ENCODE measurements at places on chromosomes 3 and 15. TPM values are rescaled to one million over a fixed set of nuclear protein-coding genes. Genes with fewer than 3 reads are reported as not detected.
A peak's percentile ranks its signal among the peaks of the same experiment; 100 is the strongest.

SNTN gene
- not detected for total RNA-seq

EFL1 gene
- 27.8 TPM for total RNA-seq

HDAC11 gene
- 6.1 TPM for total RNA-seq

LRIG1 gene
- 87.8 TPM for total RNA-seq

MRAS gene
- 59.3 TPM for total RNA-seq

SMC4 gene
- 77.8 TPM for total RNA-seq

TSEN2 gene
- total RNA-seq, result 14.2 TPM

DNA sequence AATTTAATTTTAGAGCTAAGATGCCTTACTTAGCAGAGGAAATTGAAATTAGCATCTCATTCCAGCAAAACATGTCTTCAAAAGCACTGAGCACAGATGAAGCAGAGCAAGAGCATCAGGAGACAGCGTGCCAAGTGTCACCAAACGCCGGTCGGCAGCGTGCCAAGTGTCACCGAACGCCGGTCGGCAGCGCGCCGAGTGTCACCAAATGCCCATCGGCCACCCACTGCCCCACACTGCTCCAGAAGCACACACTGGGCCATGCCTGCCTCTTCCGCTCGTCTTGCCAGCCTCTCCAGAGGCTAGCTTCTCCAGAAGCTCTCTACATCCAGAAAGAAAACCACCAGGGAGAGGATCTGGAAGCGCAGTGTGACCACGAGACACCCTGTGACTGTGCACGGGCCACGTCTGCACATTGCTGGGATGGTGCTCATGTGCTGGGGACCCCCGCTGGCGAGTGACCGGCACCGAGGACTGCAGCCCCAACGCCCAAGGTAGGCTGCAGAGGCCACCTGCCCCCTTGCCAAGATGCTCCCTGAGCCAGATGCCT, 37.8 kb downstream of the CYFIP1 start:
- H3K27me3 ChIP-seq, result no peaks in the 10 kb centered on the region
- H3K36me3 ChIP-seq, result peaks cover 57% of the 10 kb centered on the region
- H3K4me1 ChIP-seq, result no peaks in the 10 kb centered on the region
- no peak overlapping the region for H3K27ac ChIP-seq
- no peak for DNase-seq

GRCh38 chr3:60835796-60836195, 415.5 kb downstream of the FHIT start:
- no peak overlapping the region for H3K4me3 ChIP-seq
- no peaks in the 10 kb centered on the region for H3K27me3 ChIP-seq
- H3K36me3 ChIP-seq, result no peaks in the 10 kb centered on the region
- H3K27ac ChIP-seq, result no peak overlapping the region
- DNase-seq, result no peak
- no peaks in the 10 kb centered on the region for H3K4me1 ChIP-seq

- H3K36me3 ChIP-seq, result no peaks in the 10 kb centered on the region
- no peak overlapping the region for H3K27ac ChIP-seq
- H3K4me3 ChIP-seq, result no peak overlapping the region
- H3K4me1 ChIP-seq, result no peaks in the 10 kb centered on the region
- no peak for DNase-seq
- no peaks in the 10 kb centered on the region for H3K27me3 ChIP-seq
Measured at GRCh38 chr3:169278667-169279066, 384.8 kb downstream of the MECOM start.

- H3K27me3 ChIP-seq, result no peaks in the 10 kb centered on the region
- H3K36me3 ChIP-seq, result no peaks in the 10 kb centered on the region
- H3K27ac ChIP-seq, result peak overlapping the region; percentile 73
Measured at GRCh38 chr3:156615592-156616173, 58.7 kb upstream of the TIPARP start.

DNA sequence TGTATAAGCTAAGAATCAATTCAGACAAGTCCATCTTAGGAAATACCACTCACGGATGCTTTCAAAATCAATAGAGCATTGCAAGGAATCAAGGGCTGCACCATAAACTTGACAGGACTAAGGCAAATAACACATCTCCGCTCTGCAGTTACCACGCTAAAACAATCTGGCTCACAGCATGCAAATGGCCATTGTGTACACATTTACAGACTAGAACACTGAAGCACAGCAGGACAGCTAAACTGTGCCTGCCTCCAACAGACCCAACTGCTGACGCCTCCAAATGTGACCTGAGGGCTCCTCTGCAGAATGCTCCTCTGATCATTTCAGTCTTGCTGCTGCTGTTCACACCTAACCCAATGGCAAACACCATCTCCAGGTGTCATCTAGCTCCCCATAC, 104.3 kb downstream of the MEX3B start:
- H3K36me3 ChIP-seq, result no peaks in the 10 kb centered on the region
- no peak overlapping the region for H3K4me3 ChIP-seq
- no peak for DNase-seq
- no peaks in the 10 kb centered on the region for H3K27me3 ChIP-seq
- H3K27ac ChIP-seq, result peak overlapping the region; percentile 63

- no peak for DNase-seq
- H3K4me1 ChIP-seq, result no peaks in the 10 kb centered on the region
- no peak overlapping the region for H3K27ac ChIP-seq
- H3K4me3 ChIP-seq, result no peak overlapping the region
- H3K36me3 ChIP-seq, result no peaks in the 10 kb centered on the region
Measured at GRCh38 chr3:168476360-168476980, 380.7 kb upstream of the GOLIM4 start.

GRCh38 chr3:144033240-144033589, 61.6 kb downstream of the DIPK2A start:
- DNase-seq, result no peak
- no peaks in the 10 kb centered on the region for H3K27me3 ChIP-seq
- H3K4me1 ChIP-seq, result peaks cover 4% of the 10 kb centered on the region
- no peak overlapping the region for H3K4me3 ChIP-seq
- no peaks in the 10 kb centered on the region for H3K36me3 ChIP-seq
- no peak overlapping the region for H3K27ac ChIP-seq

DNA sequence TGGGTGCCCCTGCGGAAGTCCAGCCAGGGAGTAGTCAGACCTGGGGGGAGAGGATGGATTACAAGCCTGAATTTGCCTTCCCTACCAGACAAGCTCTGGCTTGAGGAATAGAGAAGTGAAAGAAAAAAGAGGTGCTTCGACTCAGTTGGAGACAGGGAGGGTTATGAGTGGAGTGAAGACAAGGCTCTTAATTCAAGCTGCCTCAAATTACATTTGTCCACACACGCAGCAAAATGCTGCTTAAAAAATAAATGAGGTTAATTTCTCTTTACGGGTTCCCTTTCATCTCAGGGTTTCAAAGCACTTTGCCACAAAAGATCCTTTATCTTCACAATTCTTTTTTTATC, 49.0 kb upstream of the SLC4A7 start:
- peak; percentile 45 for DNase-seq
- H3K27me3 ChIP-seq, result no peaks in the 10 kb centered on the region
- peak overlapping the region; percentile 24 for H3K4me3 ChIP-seq

DNA sequence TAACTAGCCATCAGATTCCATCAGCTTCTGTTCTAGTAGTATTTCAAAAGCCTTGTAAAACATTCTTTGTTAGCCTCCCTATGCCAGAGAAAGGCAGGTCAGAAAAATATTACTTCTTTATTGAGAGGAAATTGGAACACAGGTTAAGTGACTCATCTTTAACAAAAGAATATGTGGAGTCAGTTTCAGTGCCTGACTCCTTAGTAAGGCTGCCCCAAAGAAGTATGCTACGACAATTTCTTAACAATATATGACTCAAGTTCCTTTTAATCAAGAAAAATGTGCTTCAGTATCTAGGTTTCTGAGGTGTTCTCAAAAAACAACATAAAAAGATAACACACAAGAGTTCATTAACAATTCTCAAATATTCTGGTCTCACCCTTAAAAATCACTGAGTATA, 139.2 kb downstream of the VPS13C start:
- H3K4me1 ChIP-seq, result no peaks in the 10 kb centered on the region
- H3K27me3 ChIP-seq, result no peaks in the 10 kb centered on the region
- H3K36me3 ChIP-seq, result peaks cover under 1% of the 10 kb centered on the region
- DNase-seq, result peak; percentile 6
- H3K4me3 ChIP-seq, result no peak overlapping the region
- no peak overlapping the region for H3K27ac ChIP-seq

DNA sequence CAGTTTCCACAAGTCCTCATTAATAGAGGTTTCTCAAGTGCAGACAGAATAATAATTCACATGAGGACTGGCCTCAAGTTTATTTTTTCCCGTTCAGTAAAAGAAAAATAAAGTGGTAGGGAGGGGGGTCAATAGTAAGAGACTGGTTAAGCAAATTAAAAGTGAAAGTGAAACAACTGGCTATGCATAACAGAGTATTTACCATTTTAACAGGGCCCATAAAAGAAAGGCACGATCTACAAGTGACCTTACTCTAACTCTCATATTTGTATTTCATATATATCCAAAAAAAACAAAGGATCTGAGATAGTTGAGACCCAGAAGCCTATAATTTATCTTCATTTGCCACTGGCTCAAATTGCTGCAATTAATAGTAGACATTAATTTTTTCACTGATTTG, 686.3 kb downstream of the NTRK3 start:
- H3K36me3 ChIP-seq, result no peaks in the 10 kb centered on the region
- H3K4me3 ChIP-seq, result no peak overlapping the region
- no peaks in the 10 kb centered on the region for H3K4me1 ChIP-seq
- no peak overlapping the region for H3K27ac ChIP-seq
- DNase-seq, result no peak
- H3K27me3 ChIP-seq, result no peaks in the 10 kb centered on the region

DNA sequence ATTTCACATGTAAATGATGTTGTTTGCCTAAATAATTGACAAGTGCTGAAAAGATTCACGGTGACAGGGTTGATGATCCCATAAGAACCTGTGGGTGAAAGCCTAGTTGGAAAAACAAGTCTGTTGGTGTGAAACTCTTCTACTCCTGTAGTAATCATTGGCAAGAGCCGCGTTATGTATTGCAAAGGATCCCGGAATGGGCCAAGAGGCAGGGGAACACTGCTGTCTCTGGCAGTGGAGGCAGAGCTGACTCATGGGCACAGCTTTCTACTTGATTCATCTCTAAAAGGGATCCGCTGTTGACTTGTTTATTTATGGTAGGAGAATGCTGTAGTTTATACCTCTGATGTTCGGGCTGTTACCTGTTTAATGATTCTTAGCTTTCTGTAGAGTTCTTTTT, 63.1 kb downstream of the MAP6D1 start:
- no peak for DNase-seq
- peaks cover 38% of the 10 kb centered on the region for H3K36me3 ChIP-seq
- H3K27me3 ChIP-seq, result no peaks in the 10 kb centered on the region
- H3K4me3 ChIP-seq, result no peak overlapping the region
- no peak overlapping the region for H3K27ac ChIP-seq

GRCh38 chr3:72306800-72307341, 521.9 kb upstream of the PROK2 start:
- H3K4me1 ChIP-seq, result peaks cover 10% of the 10 kb centered on the region
- peaks cover 5% of the 10 kb centered on the region for H3K27me3 ChIP-seq
- DNase-seq, result peak; percentile 33
- no peak overlapping the region for H3K27ac ChIP-seq

- H3K36me3 ChIP-seq, result no peaks in the 10 kb centered on the region
- no peaks in the 10 kb centered on the region for H3K27me3 ChIP-seq
- no peak overlapping the region for H3K27ac ChIP-seq
- H3K4me3 ChIP-seq, result no peak overlapping the region
- no peaks in the 10 kb centered on the region for H3K4me1 ChIP-seq
- DNase-seq, result peak; percentile 73
Measured at GRCh38 chr3:138118612-138119422, 3.4 kb upstream of the DZIP1L start.

- H3K27ac ChIP-seq, result no peak overlapping the region
- H3K4me3 ChIP-seq, result no peak overlapping the region
- peaks cover 1% of the 10 kb centered on the region for H3K4me1 ChIP-seq
- H3K27me3 ChIP-seq, result no peaks in the 10 kb centered on the region
Measured at GRCh38 chr3:64454179-64454578, 228.9 kb upstream of the PRICKLE2 start.

DNA sequence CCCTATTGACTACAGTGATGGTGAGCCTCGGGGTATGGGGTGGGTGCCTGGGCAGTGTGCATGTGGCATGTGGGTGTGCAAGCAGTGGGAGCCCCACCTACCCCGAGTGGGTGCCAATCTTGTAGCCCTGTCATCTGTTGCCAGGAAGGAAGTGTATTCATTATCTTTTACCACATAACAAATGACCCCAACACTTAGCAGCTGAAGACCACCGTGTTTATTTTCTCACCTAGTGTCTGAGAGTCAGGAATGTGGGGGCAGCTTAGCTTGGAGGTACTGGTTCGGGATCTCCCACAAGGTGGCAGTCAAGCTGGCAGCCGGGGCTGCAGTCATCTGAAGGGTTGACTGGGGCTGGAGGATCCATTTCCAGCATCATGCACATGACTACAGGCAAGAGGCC, 21.7 kb downstream of the XYLB start:
- no peak for DNase-seq
- no peaks in the 10 kb centered on the region for H3K27me3 ChIP-seq
- no peak overlapping the region for H3K27ac ChIP-seq
- no peaks in the 10 kb centered on the region for H3K4me1 ChIP-seq
- no peak overlapping the region for H3K4me3 ChIP-seq

DNA sequence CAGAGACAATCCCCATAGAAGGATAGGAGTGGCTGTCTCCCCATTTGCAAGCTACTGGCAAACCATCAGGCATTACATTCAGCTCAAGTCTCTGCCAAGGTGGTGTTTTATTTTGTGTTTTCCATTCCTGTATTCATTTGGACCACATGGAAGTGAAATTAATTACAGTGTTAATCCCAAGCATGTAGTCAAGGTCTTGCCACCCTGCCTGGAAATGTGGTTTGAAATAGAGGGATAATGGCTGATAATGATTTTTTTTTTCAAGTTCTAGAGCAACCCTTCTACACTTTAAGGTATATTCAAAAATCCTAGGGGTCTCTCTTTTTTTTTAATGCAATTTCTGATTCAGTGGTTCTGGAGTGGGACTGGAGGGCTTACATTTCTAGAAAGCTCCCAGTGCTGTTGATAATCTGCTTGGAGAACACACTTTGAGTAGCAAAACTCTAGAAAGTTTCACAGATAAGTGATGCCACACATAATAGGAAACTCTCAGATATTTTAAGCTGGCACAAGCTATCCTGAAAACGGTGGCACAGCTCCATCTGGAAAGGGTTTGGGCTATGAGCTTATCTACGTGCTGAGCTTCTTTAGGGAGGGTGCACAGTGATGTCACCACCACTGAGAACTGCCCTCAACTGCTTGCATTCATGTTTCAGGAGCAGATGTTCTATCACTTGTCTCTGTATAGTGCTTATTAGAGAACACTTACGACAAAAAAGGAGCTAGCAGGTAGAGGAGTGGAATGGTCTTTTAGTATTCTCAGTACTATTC, 140.1 kb upstream of the IL12A start:
- no peaks in the 10 kb centered on the region for H3K27me3 ChIP-seq
- H3K4me3 ChIP-seq, result no peak overlapping the region
- peaks cover 19% of the 10 kb centered on the region for H3K4me1 ChIP-seq

DNA sequence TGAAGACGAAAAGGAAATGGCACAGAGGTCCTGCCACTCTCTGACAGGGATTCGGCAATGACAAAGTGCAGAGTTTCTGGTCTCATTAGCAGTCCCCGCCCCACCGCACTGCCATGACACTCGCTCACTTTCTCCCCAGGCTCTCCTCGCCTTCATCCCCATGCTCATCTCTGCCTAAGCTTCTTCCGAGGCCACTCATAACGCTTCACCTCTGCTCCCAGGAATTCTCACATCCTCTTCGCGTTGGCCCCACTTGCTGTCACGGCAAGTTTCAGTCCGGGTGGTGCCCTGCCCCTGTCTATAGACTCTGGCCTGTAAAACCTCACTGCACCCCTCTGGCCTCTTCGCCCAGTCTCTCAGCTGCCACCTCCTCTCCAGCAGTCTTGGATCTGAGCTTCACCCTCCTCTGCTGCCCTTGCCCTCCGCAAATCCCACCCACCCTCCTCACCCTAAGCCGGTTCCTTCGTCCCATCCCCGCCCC, 654 bp downstream of the RUBCN start:
- H3K36me3 ChIP-seq, result no peaks in the 10 kb centered on the region
- DNase-seq, result no peak
- no peaks in the 10 kb centered on the region for H3K27me3 ChIP-seq
- peaks cover 1% of the 10 kb centered on the region for H3K4me1 ChIP-seq
